ENCODE measurements at places on chromosomes 2 and 18.

DNA sequence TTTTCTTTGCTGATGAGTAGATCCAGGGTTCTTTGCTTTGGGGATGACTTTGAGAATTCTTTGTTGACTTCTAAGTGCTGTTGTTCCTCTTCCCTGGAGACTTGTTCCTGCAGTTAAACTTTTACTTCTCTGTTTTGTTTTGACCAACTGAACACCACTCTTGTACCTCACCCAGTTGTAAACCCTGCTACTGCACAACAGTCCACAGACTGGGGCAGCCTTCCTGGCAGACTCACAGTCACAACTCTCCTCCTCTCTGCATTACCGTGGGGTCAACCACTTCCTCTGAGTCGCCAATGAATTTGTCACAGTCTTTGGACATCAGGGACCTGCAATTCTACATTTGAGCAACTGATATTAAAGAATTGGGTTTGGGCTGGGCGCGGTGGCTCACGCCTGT is 3.8 kb upstream of the SLC8A1 start:
- DNase-seq = no peak

- no peak for DNase-seq
Observed at GRCh38 chr2:194661431-194661830, 995.6 kb upstream of the SLC39A10 start.

DNA sequence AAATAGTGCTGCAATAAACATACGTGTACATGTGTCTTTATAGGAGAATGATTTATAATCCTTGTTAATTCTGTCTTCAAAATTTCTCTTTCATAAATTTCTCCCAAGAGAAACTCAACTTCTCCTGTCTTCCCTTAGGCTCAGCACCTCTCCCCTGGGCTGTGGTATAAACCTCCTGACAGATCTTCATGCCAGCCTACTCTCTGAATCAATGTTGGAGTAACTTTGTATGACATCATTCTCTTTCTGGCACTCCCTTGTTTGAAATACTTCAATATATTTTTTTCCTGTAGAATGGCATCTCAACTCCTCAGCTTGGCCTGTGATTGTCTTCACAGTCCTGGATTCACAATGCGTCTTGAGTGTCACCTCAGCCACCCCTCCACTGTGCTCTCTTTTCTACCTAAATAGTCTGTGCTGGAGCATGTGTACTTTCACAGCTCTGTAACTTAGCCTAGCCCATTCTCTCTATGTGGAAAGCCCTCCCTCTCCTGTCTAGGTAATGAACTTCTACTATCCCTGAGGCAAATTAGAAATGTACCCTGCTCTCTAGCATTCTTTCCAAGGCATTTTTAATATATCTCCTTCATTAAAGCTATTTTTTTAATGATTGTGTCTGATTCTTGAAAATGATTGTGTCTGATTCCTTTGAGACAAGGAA is 649.9 kb upstream of the FANCL start:
- no peak for DNase-seq

DNA sequence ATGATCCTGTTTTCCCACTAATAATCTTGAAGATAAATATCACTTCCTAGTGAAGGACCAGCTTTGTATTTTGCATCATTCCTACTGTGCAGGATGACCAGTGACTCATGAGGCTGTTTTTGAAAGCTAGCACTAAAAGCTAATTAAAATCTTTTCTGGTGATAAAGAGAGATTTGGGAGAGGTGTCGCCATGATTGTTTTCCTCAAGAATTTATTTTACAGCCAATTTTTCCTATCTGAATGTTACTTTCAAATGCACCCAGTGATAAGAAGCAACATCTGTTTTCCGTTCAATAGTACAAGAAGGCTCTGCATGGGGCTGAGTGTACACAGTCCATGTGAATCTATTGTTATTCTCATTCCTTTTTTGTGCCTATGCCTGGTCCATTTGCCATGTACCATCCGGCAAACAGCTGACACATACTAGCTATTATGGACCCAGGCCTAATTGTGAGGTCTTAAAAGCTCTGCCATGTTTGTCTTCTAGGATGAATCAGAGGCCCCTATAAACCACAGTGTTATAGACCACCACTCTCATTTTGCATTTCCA is 28.4 kb downstream of the MEIS1 start:
- no peak for DNase-seq

DNA sequence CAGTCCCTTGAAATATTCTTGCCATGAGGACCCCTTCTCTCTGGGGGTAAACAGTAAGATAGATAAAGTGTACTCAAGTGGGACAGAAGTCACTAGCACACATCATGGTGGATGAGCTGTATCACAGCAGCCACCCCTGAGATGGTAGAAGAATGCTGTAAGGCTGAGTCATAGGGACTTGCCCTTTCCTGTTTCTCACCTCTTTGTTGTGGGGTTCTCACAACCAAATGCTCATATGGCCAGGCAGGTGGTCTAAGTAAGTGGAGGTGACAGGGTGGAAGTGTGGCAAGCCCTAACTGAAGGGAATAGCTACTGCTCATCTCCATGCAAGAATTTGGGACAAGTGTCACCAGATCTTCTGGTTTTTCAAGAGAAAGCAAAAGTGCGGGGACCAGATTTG is 202.7 kb upstream of the SLC14A2 start:
- DNase-seq = no peak

DNA sequence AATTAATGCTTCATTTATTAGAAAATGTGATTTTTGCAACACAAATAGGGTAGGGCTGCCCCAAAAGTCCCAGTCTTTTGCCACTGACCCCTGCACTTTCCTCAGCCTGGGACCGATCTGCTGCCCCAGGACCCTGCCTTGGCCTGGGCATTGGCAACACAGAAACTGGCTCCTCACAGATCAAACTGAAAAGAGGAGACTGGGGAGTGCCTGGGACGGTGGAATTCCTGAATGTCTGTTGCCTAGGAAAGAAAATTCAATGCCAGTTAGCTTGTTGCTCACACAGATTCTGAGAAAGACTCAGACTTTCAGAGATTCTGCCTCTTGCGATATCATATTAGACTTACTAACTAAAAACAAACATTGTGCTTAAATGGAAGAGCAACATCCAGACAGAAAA is 211.2 kb downstream of the VAPA start:
- no peak for DNase-seq

DNA sequence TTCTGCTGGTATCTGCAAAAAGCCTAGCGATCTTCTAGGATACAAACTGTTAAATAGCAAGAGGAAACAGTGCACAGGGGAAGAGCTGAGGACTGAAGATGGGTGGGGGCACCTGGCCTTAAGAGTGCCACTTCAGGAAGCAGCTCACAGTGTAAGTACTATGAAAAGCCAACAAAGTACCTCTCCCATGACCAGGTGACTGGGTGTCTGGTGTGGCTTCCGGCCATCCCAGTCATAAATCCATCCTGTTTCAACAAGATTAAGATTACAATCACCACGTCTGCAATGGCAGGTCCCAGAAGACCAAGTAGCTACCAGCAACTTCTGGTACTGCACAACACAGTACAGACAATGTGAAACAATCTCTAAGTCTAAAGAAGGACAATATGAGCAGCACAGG is 15.9 kb downstream of the ERFE start:
- DNase-seq = no peak

- DNase-seq = no peak
Observed at GRCh38 chr2:233208382-233209116, 42.9 kb upstream of the ATG16L1 start.

- no peak for DNase-seq
Observed at GRCh38 chr2:197620133-197620532, 55.3 kb downstream of the RFTN2 start.

DNA sequence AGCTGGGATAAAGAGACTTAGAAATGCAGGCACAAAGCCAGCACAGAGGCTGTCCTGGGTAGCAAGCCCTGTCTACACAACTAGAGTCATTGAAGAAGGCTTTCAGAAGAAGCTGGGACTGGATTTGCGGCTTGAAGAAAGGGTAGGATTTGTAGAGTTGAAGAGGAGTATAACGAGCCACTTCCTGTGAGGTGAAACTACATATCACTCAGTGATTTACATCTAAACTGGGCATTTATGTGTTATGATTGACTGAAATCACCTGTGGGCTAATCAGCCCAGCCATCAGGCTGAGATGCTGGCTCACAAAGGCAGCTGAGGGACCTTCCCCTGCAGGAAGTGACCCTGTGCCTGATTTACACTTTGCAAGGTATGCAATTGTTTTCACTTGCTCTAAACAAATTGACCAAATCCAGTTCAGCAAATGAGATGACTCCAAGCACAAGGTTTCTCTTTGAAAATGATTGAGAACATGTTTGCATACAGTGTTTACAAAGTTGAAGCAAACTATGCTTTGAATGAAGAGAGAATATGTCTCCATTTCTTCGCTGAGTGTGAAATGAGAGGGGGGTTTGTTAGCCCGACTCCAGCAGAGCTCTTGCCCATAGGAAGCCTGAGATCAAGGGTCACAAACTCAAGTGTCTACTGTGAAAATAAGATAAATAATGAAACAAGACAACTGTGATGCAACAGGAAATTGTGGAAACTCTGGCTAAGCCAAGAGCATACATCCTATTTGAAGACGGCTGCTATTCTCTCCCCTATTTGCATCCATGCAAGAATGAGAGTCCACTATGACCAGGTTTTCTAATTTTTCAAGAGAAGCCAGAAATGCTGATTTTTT is 69.3 kb upstream of the HK2 start:
- DNase-seq = no peak

DNA sequence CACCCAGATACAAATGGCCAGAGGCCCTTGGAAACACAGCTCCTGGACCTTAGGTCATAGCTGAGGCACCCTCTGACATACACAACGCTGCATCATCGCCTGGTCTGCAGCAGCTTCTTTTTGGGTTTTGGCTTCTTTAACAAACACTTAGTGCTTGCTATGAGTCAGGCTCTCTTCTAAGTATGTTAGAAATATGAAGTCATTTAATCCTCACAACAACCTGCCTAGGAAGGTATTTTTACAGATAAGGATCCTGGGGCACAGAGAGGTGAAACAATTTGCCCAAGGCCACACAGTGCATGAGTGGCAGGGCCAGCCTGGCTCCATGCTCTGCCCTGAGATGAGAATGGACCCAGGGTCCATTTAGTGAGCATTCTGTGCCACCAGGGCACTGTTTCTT is 96.6 kb downstream of the TMEM17 start:
- DNase-seq = no peak
